ENCODE measurements at places on chromosomes 11 and 22.

GRCh38 chr11:106186630-106187029, 109.2 kb downstream of the AASDHPPT start:
- no peak for DNase-seq

- no peak for DNase-seq
These were observed 65.5 kb upstream of the THY1 start for GRCh38 chr11:119488256-119488995.

DNA sequence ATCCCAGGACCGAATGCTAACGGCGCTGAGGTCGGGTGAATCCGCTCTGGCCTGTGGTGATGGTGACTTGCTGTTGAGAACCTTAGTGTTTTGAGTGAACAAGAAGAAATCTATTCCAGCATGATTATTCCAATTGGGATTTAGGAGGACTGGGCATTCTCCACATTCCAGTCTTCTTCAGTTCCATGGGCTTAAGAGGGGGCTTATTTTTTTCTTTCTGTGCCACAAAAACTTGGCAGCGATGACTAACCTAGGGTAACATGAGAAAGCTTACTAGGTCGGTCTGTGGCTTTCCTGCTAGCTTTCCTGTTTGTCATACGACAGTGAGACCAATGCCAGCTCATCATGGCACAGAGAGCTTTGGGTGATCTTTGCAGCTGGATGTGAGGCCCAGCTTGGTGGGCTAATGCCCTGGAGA, 62.9 kb upstream of the ATXN10 start:
- DNase-seq: no peak

GRCh38 chr22:49754696-49755630, 72.7 kb downstream of the BRD1 start:
- DNase-seq: no peak

GRCh38 chr11:3225826-3226750, 6.1 kb downstream of the MRGPRE start:
- no peak for DNase-seq

DNA sequence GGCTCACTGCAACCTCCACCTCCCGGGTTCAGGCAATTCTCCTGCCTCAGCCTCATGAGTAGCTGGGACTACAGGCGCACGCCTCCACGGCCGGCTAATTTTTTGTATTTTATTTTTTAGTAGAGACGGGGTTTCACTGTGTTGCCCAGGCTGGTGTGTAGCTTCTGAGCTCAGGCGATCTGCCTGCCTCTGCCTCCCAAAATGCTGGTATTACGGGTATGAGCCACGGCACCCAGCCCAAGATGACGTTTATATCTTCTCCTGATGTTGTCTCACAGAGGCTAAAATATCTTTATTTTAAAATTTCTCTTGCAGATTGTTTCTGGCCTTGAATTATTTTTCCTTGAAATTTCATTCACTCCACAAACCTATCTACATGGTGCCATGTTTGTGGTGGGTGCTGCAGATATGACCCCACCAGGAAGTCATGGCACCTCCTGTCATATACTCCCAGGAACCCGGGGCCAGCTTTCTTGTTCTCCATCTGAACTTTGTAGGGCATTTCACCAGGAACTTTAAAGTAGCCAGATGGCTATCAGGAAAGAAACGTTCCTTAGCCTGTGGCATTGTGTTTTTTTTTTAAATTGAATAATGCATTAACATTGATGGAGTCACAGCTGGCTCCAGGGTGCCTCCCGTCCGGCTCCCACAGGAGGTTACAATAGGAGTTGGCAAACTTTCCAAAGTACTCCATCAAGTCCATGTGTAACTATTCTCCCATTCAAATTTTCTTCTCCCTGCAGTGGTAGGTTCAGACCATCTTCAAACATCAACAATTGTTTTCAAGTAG, 42.0 kb upstream of the LIPT2 start:
- DNase-seq: no peak

DNA sequence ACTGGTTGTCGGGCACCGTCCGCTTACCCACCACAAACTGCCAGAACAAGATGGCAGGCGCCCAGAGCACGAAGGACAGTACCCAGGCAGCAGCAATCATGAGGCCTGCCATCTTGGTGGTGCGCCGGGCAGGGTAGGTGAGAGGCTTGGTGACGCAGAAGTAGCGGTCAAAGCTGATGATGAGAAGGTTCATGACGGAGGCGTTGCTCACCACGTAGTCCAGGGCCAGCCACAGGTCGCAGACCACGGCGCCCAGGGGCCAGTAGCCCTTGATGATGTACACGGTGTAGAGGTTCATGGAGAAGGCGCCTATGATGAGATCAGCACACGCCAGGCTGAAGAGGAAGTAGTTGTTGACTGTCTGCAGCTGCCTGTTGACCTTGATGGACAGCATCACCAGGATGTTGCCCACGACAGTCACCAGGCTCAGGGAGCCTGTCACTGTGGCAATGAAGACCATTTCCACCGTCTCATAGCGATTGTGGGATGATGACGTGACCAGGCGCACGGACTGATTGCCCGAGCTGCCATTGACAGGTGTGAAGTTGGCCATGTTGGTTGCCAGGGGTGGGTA, 4.6 kb downstream of the MDK start:
- DNase-seq: no peak

GRCh38 chr11:123051634-123052033, 10.3 kb downstream of the HSPA8 start:
- no peak for DNase-seq

GRCh38 chr11:12932485-12932884, 76.6 kb upstream of the RASSF10 start:
- DNase-seq: no peak

GRCh38 chr11:73570415-73571114, 27.3 kb downstream of the FAM168A start:
- no peak for DNase-seq

- no peak for DNase-seq
These were observed at the start of gene GRK2 for GRCh38 chr11:67266449-67267187. TSS of gene GRK2 (plus strand) at chr11:67266473. CDS start at chr11:67266700, 227 bp downstream.

- DNase-seq: no peak
These were observed 5.7 kb downstream of the SMTN start for GRCh38 chr22:31086703-31087330.

DNA sequence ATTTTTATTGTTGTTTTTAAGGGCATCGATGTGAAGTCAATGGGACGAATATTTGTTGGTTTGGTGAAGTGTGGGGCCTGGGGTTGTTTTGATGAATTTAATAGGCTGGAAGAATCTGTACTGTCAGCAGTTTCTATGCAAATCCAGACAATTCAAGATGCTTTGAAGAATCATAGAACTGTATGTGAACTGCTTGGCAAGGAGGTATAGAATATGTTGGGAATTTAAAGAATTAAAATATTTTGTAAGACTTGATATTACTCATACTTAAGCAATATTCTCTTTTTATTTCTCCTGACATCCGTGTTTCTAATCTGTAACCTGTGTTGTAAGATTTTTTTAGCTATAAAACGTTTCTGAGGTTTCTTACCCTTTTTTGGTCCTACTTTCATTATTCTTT, 61.6 kb downstream of the DYNC2H1 start:
- DNase-seq: no peak

GRCh38 chr22:47095395-47096122, 333.1 kb downstream of the TBC1D22A start:
- DNase-seq: no peak

GRCh38 chr11:17392872-17393271, 4.4 kb upstream of the KCNJ11 start:
- DNase-seq: no peak

GRCh38 chr22:44956840-44957767, 52.7 kb downstream of the PHF21B start:
- no peak for DNase-seq

- DNase-seq: no peak
These were observed 527.8 kb downstream of the METTL15 start for GRCh38 chr11:28636033-28636432.

GRCh38 chr11:35139722-35140282, 831 bp downstream of the CD44 start:
- DNase-seq: no peak

GRCh38 chr11:64762674-64763525, 3.1 kb upstream of the PYGM start:
- DNase-seq: no peak

DNA sequence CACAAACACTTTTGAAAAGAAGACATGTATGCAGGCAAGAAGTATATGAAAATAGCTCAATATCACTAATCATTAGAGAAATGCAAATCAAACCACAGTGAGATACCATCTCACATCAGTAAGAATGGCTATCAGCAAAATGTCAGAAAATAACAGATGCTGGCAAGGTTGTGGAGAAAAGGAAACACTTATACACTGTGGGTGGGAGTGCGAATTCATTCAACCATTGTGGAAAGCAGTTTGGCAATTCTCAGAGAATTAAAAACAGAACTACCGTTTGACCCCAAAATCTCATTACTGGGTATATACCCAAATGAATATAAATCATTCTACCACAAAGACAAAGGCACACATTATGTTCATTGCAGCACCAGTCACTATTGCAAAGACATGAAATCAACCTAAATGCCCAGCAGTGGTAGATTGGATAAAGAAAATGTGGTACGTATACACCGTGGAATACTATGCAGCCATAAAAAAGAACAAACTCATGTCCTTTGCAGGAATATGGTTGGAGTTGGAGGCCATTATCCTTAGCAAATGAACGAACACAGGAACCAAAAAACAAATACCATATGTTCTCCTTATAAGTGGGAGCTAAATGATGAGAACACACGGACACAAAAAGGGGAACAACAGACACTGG, 18.5 kb downstream of the MMP13 start:
- no peak for DNase-seq

DNA sequence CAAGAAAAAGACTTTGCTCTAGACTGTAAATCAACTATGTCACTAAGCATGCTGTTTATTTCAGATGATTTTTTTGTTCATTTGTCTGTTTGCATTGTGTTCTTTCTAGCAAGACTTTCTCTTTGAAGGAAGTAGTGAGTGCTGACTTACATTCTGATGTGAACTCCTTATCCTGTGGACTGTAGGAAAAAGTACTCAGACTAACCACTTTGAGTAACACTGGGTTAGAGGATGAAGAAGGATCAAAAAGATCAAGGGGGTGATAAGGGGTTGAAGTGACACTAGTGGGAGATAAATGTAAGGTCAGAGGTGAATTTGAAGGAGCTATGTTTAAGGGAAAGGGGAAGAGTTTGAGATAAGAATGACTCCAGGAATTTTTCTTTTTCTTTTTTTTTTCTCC, 369.4 kb downstream of the NELL1 start:
- no peak for DNase-seq

- no peak for DNase-seq
These were observed 43.0 kb upstream of the WNT11 start for GRCh38 chr11:76249195-76249741.

GRCh38 chr22:34845391-34845790, 220.6 kb upstream of the ISX start:
- no peak for DNase-seq
